HTR-8/SVneo (cell line): ENCODE measurements at places on chromosomes 13 and 19.

GRCh38 chr19:51566489-51567100 is 4.5 kb upstream of the ZNF175 start:
- no peak for DNase-seq

- DNase-seq, result no peak
These were observed 257.2 kb upstream of the RFC3 start for GRCh38 chr13:33560726-33561125.

GRCh38 chr13:97125810-97126738 is 96.1 kb upstream of the MBNL2 start:
- no peak for DNase-seq

- peak; percentile 62 for DNase-seq
These were observed 11.3 kb downstream of the PEAK3 start for GRCh38 chr19:2270423-2271233.

GRCh38 chr13:34842466-34842865 is 99.6 kb upstream of the NBEA start:
- no peak for DNase-seq

DNA sequence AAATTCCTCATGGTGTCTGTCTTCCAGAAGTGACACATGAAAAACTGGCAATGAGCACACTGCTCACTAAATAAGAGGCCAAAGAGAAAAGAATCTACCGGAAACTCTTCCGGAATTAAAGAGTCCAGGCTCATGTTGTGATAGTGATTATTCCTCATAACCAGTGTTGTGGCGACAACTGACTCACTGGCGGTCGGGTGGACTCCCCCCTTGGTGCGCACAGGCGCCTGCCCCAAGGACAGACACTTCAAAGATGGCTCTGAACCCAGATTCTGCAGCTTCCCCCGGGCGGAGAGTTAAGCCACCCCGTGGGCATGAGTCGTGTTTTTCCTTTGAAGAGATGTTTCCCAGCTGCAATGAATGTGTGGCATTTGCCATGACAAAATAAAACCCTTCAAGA is 10.3 kb downstream of the IL17D start:
- DNase-seq, result no peak

- no peak for DNase-seq
These were observed 101.0 kb downstream of the STARD13 start for GRCh38 chr13:33184530-33184929.

DNA sequence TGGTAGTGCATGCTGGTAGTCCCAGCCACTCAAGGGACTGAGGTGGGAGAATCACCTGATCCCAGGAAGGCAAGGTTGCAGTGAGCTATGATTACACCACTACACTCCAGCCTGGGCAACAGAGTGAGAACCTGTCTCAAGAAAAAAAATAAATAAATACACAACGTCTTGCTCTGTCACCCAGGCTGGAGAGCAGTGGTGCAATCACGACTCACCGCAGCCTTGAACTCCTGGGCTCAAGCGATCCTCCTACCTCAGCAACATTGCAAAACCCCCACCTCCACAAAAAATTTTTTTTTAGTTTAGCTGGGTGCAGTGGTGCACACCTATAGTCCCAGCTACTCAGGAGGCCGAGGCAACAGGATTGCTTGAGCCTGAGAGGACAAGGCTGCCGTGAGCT is 8.8 kb downstream of the TPM4 start:
- DNase-seq, result no peak

DNA sequence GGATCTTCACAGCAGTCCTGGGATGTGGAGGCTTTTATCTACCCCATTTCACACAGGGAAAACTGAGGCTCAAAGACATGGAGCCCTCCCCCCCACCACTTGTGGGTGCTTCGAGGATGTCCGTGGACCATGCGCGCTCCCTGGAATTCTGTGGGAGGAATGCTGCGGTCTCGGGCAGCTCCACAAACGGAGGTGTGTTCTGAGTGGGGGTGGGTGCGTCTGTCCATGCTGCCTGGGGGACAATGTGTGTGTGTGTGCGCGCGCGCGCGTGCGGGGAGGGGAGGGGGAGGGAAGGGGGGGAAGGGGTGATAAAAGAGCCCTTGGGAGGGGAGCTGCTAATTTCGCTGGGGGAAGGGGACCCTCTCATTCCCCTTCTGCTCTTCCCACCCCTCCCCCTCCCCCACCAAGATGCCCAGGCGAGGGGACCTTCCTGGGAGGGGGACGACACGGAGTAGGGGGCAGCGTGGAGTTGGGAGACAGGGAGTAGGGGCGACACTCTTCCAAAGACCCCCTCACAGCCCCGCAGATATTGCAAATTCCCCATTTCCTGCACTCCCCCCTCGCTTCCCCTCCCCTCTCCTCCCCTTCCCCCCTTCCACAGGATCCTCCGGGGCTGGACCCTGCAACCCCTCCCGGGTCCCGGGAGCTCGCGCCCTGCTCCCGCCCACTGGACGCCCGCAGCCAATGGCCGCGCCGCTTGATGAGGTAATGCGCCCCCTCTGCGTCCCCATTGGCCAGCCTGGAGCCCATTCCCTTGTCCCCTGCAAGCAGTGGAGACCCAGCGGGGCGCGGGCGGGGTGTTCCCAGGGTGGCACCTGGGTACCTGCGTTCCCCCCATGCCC is 18.9 kb upstream of the ZNRF4 start:
- DNase-seq, result peak; percentile 95

DNA sequence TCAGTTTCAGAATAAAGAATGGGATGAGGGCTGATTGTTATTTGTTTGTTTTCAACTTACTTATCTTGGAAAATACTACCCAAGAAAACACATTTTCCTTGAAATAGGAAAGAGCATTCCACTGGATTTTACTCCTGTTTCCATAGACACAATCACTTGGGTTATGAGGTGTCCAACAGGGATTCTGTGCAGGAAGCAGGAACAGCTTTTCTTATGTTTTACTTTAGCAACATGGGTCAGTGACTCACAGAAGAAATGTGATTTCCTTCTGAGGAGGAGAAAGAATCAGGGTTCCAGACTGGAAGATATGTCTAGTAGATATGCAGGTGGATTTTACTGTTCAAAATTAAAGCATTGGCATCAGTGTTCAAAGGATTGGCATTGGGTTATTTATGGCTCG is 180.8 kb upstream of the GPC6 start:
- DNase-seq, result no peak

GRCh38 chr19:43582495-43582894 is 6.9 kb downstream of the PINLYP start:
- no peak for DNase-seq

DNA sequence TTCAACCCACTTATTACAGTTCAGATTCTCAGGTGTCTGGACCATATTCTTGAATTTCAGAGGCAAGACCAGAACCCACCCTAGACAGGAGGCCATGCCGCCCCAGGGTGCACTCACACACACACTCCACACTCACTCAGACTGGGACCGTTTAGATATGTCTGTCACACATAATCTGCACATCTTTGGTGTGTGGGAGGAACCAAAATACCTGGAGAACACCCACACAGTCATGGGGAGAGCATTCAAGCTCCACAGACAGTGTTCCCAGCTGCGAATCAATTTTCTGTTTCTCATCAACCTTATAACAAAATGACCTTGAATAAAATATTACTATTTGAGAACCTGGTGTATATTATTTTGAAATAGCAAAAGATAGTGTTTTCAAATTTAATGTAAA is 2353.0 kb downstream of the PCDH9 start:
- no peak for DNase-seq
